Central memory CD8-positive, alpha-beta T cell (primary cell): ENCODE measurements at places on chromosomes 1 and 21.

DNA sequence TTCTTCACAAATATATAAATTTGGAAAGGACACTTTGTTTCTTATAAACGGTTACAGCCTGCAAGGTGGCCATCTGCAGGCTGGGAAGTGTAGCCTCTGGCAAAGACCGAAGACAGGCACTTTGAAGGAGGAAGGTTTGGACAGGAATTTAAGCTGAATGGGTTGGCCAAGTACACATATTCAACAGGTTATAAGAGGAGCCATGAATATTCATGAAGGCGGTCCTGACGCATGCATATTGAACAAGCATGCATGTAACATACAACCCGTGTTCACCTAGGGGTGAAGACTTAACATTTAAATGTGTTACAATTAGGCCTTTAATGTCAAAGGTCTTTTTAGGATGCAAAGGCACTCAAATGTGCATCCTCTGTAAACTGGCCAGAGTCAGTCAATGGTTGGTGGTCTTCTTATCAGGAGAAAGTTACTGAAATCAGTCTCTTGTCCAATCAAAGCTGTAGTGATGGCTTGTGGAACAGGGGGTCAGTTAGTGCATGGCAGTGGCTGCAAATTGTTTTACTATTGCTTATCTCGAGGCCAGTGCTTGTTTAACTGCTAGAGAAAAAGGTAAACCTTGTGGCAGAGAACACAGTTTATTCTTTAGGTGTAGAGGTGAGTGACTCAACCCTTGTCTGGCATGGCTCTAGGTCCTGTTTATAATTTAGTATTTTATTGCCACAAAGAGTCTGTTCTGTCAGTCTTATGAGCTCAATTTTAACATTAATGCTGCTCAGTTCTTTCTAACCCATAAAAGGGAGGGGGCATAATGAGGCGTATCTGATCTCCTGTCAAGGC lies 70.3 kb upstream of the F3 start:
- H3K27ac ChIP-seq, result no peak overlapping the region
- no peaks in the 10 kb centered on the region for H3K36me3 ChIP-seq
- no peak for DNase-seq
- peaks cover 7% of the 10 kb centered on the region for H3K27me3 ChIP-seq

- DNase-seq, result no peak
- peaks cover 4% of the 10 kb centered on the region for H3K36me3 ChIP-seq
- no peaks in the 10 kb centered on the region for H3K4me1 ChIP-seq
- H3K27ac ChIP-seq, result no peak overlapping the region
- no peaks in the 10 kb centered on the region for H3K27me3 ChIP-seq
- H3K4me3 ChIP-seq, result no peak overlapping the region
Measured at GRCh38 chr1:209609041-209609790, 25.7 kb downstream of the CAMK1G start.

DNA sequence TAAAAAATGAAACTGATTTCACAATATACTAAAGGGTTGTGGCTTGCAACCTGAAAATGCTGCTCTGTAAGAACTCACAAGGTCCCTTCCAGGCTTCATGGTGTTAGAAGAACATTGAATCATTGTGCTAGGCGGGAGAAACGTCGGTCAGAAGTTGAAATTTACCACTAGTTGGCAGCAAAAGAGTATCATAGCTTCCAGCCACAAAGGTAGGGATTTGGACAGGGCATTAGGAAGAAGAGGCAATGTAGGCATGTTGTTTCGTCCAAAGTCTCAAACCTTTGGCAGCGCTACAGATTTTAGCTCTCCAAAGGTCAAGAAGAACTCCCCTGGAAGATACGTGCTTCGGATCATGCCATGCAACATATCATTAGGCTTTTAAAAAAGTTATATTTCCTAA lies 62.5 kb upstream of the ZP4 start:
- no peak overlapping the region for H3K4me3 ChIP-seq
- no peaks in the 10 kb centered on the region for H3K36me3 ChIP-seq
- no peak overlapping the region for H3K27ac ChIP-seq
- DNase-seq, result no peak

DNA sequence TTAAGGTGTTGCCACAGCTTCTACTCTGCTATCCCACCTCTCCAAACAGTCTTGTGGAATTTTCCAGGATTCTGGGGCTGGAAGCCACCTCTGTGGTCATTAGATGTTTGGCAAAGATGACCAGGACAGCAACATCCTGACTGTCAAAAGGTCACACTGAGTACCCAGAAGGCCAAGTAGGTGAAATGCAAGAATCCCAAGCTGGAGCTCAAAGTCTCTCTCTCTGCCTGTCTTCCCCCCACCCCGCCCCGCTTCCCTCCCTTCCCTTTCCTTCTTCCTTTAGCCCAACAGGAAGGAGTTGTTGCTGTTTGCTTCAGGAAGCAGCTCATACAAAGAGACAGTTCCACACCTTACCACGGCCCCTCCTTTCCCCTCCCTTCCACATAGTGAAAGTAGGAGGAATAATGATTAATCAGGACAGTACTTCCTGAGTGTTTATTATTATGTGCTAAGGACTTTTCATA lies 75.6 kb upstream of the SLC2A1 start:
- no peaks in the 10 kb centered on the region for H3K36me3 ChIP-seq
- H3K27ac ChIP-seq, result peak overlapping the region; percentile 35
- H3K27me3 ChIP-seq, result no peaks in the 10 kb centered on the region
- peak overlapping the region; percentile 14 for H3K4me3 ChIP-seq
- no peak for DNase-seq
- H3K4me1 ChIP-seq, result peaks cover 25% of the 10 kb centered on the region

GRCh38 chr1:178311164-178311563 lies 185.6 kb downstream of the CLEC20A start:
- H3K27me3 ChIP-seq, result no peaks in the 10 kb centered on the region
- H3K4me1 ChIP-seq, result no peaks in the 10 kb centered on the region
- no peak overlapping the region for H3K4me3 ChIP-seq
- no peak overlapping the region for H3K27ac ChIP-seq

GRCh38 chr1:26814377-26814776 lies 12.1 kb upstream of the ZDHHC18 start:
- peaks cover 15% of the 10 kb centered on the region for H3K4me1 ChIP-seq
- DNase-seq, result no peak
- no peaks in the 10 kb centered on the region for H3K27me3 ChIP-seq
- H3K4me3 ChIP-seq, result no peak overlapping the region
- no peaks in the 10 kb centered on the region for H3K36me3 ChIP-seq

DNA sequence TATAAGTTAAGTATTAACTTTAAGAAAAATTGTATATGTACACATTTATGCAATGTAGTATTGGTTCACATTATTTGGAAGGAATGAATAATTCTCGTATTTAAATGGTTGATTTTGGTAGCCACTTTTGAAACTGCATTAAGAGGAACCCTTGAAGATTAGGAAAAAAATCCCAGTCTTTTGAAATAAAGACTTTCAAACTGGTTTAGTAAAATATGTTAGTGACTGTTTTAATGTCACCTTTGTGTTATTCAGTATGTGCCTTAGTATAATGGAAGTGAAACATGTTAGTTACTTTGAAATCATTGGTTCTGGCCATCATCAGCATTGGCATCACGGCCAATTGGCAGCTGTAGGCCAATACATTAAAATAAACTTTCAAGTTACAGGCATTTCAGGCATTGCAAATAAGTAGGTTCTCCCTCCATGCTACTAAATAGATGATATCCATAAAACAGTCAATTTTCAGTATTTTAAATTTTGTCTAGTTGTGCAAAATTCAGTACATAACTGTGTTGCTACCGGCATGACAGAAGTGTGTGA lies 4.4 kb downstream of the MIER1 start:
- peaks cover 34% of the 10 kb centered on the region for H3K36me3 ChIP-seq
- DNase-seq, result no peak
- no peak overlapping the region for H3K27ac ChIP-seq
